ENCODE measurements at places on chromosomes 3 and 15.
A peak's percentile ranks its signal among the peaks of the same experiment; 100 is the strongest.

- H3K27me3 ChIP-seq, result no peaks in the 10 kb centered on the region
- no peak overlapping the region for H3K4me3 ChIP-seq
- DNase-seq, result no peak
- H3K4me1 ChIP-seq, result peaks cover 41% of the 10 kb centered on the region
Measured at GRCh38 chr3:29649815-29650547, 369.1 kb downstream of the RBMS3 start.

DNA sequence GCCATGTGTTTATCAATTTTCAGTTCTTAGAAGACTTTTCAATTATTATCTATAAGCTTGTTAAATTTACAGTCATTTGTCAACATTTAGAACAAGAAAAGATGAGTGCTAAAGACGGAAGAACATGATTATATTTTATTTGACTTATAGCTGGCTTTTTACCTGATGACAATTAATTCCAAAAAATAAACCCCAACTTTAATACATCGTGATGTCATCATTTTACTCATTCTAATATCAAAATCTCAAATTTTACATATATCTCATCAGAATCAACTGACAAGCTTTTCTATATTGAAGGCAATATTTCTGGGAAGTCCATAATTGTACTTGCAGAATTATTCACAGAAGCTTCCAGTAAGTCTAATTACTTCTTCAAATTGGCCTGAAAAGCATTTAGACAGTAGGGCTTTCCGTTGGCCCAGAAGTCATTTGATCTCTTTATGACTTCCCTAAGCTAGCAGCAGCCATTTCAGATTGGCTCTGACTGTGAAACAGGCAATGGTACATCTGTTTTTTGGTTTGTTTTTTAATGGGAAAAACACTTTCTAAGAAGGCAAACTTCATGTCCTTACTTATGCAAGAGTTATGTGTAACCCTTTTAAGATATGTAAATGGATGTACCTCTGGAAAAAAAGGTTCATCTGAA, 234.7 kb upstream of the PLSCR5 start:
- no peaks in the 10 kb centered on the region for H3K36me3 ChIP-seq
- peaks cover 13% of the 10 kb centered on the region for H3K4me1 ChIP-seq
- no peak overlapping the region for H3K27ac ChIP-seq
- no peaks in the 10 kb centered on the region for H3K27me3 ChIP-seq
- no peak for DNase-seq

- H3K4me1 ChIP-seq, result no peaks in the 10 kb centered on the region
- H3K27me3 ChIP-seq, result no peaks in the 10 kb centered on the region
- no peak for DNase-seq
- H3K27ac ChIP-seq, result no peak overlapping the region
- no peak overlapping the region for H3K4me3 ChIP-seq
Measured at GRCh38 chr15:83783227-83783626, 129.3 kb downstream of the ADAMTSL3 start.

DNA sequence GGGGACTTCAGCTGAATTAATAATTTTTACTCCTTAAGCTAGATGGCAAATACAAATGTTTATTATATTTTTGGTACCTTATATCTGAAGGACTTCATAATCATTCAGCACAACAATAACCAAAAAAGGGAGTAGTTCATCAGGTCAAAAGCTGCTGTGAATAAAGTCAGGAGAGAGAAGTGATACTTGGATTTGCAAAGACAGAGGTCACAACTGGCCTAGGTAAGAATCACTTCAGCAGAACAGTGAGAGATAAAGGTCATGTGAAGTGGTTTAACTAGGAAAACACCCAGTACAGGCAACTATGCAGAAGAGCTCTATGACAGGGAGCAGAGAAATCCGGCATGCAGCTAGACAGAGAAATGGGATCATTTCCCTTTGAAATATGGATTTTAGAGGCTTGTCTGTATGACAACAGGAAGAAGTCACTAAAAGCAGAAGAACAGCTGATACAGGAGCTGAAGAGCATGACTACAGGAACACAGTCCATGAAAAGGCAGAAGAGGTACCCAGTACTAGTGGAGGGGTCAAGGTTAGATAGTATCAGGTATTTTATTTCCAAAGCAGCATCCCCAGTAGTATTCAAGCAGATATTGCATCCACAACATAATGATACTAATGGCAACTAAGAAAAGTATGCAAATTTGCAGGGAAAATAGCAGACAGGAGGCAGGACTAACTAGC, 25.7 kb downstream of the ZMAT3 start:
- no peaks in the 10 kb centered on the region for H3K27me3 ChIP-seq
- DNase-seq, result no peak
- no peak overlapping the region for H3K4me3 ChIP-seq
- H3K27ac ChIP-seq, result peak overlapping the region; percentile 33
- H3K36me3 ChIP-seq, result peaks cover 15% of the 10 kb centered on the region

DNA sequence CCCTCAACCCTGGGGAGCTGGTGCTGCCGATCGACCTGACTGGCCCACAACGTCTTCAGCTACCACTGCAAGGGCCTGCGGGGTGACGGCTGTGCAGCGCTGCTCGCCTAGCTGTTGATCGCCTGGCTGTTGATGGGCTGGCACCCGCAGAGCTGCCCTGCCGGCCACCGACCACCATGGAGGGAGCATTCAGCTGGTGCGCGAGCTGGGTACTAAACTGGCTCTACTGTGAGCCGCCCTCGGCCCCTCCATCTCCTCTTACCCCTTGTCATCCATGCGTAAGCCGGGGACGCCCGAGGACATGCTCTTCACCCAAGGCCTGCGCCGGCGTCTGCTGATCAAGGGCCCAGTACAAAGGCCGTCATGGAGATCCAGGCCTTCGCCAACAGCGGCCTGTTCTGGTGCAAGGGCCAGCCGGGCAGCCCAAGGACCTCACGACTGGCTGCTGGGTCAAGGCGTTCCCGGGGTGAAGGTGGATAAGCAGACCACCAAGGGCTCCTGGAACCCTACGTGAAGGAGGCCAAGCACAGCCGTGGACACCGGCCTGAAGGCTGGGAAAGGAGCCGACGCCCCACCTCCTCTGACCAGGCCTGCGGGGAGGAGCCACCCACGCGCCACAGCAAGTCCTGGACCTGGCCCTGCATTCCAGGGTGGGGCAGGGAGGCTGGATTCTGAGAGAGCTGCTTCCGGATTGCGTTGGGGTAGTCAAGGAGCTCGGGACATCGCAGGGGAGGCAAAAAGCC, 46.9 kb downstream of the SFMBT1 start:
- H3K4me1 ChIP-seq, result no peaks in the 10 kb centered on the region
- no peak overlapping the region for H3K27ac ChIP-seq
- H3K4me3 ChIP-seq, result no peak overlapping the region
- H3K36me3 ChIP-seq, result no peaks in the 10 kb centered on the region
- H3K27me3 ChIP-seq, result no peaks in the 10 kb centered on the region

- H3K27ac ChIP-seq, result peak overlapping the region; percentile 95
- H3K4me3 ChIP-seq, result peak overlapping the region; percentile 89
- H3K36me3 ChIP-seq, result no peaks in the 10 kb centered on the region
- no peaks in the 10 kb centered on the region for H3K27me3 ChIP-seq
Measured at GRCh38 chr3:146544929-146545528, 622 bp upstream of the PLSCR1 start.

- no peaks in the 10 kb centered on the region for H3K36me3 ChIP-seq
- H3K4me1 ChIP-seq, result peaks cover 2% of the 10 kb centered on the region
Measured at GRCh38 chr3:13045904-13046568, 27.2 kb downstream of the IQSEC1 start.

DNA sequence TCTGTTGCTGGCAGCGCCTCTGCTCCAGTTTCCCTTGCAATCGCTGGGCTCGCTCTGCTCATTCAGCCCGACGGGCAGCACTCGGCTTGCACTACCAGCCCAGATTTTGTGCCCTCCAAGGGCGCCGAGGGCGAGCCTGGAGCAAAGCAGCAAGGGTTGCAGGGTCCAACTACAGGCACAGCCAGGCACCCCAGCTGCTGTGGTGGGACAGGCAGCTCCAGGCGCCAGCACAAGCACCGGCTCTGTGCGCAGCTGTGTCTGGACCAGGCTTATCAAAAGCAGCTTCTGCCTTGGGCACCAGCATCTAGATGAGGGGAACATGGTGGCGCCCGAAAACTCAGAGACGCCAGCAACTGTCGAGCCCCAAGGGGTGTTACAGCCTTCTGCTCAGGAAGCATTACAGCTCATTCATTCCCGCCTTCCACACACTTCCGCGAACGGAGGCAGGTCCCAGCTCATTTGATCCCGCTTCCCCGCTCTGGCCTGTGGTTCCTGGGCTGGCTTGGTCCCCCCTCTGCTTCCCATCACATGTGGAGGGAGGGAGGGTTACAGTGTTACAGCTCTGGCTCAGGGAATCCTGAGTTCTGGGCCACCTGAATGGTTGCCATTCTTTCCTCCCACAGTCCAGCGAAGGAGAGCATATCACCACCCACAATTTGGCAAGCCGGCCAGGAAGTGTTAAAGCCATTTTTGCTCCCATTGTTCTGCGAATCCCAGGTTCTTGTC, 409.9 kb upstream of the ALCAM start:
- no peaks in the 10 kb centered on the region for H3K36me3 ChIP-seq
- DNase-seq, result peak; percentile 72
- H3K27ac ChIP-seq, result no peak overlapping the region

DNA sequence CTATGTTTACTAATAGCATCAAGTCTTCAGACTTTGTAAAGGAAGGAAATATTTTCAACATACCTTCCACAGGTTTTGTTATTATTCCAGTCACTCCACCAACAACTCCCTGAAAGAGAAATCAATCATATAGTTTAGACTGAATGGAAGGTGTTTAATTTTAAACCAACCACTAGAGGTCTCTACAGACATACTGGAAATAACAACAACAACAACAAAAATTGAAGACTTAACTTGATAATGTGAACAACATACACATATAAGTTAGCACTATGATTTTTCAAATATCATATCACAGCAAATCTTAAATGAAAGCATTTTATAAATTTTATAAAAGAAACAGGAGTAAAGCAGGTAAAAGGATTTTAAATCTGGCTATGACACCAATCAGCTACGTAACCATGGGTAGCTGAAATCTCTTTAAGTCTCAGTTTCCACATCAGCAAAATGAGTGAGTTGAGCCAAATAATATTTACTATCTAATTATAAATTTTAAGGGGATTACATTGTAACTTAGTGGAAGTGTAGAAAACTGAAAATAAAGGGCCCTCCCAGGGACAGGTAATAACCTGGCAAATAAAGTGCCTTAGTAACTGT, 188.2 kb downstream of the VPS13C start:
- DNase-seq, result no peak
- no peak overlapping the region for H3K4me3 ChIP-seq
- peaks cover 15% of the 10 kb centered on the region for H3K36me3 ChIP-seq
- H3K27me3 ChIP-seq, result no peaks in the 10 kb centered on the region
- no peaks in the 10 kb centered on the region for H3K4me1 ChIP-seq

DNA sequence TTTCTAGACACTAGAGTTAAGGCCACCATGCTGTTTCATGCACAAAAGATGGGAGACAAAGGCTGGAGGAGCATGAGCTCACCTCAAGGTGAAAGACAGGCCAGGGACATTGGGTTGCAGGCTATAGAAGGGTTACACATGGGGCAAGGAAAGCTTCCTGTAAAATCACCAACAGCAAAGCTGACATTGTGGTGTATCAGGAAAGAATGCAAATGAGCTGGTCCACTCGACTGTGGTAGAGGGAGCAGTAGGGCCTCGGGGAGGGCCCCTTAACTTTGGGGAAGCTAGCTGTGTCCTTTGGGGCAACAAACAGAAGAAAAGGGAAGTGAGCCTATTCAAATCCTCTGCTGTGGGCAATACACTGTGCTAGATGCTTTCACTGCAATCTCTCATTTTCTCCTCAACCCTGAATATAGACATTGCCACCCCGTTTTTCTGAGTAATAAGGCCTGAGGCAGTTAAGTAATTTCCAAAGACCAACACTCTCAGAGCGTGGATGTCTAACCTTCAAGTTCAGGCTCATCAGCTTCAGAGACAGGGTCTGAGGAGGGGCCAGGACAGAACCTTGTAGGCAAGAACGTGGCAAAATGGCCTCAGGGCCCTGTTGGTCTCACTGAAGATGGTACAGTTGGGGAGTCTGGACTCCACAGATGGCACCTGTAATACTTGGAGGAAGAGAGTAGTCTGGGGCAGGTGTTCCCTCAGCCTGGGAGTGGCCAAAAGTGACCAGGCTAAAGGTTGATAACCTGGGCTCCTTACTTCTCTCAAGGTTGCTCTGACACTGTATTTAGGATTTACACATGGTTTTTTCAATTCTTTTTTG, 24.1 kb downstream of the CX3CR1 start:
- peaks cover 30% of the 10 kb centered on the region for H3K27me3 ChIP-seq
- H3K4me3 ChIP-seq, result no peak overlapping the region
- H3K27ac ChIP-seq, result no peak overlapping the region
- peaks cover 11% of the 10 kb centered on the region for H3K4me1 ChIP-seq

- H3K36me3 ChIP-seq, result no peaks in the 10 kb centered on the region
- no peak for DNase-seq
- H3K27me3 ChIP-seq, result no peaks in the 10 kb centered on the region
- H3K4me1 ChIP-seq, result peaks cover 15% of the 10 kb centered on the region
- no peak overlapping the region for H3K27ac ChIP-seq
Measured at GRCh38 chr3:152071924-152072323, 196.8 kb upstream of the MBNL1 start.

- H3K36me3 ChIP-seq, result no peaks in the 10 kb centered on the region
- H3K27me3 ChIP-seq, result no peaks in the 10 kb centered on the region
- H3K4me1 ChIP-seq, result peaks cover 28% of the 10 kb centered on the region
- H3K4me3 ChIP-seq, result no peak overlapping the region
- H3K27ac ChIP-seq, result peak overlapping the region; percentile 88
Measured at GRCh38 chr15:45548753-45549520, 26.4 kb upstream of the SLC30A4 start.

DNA sequence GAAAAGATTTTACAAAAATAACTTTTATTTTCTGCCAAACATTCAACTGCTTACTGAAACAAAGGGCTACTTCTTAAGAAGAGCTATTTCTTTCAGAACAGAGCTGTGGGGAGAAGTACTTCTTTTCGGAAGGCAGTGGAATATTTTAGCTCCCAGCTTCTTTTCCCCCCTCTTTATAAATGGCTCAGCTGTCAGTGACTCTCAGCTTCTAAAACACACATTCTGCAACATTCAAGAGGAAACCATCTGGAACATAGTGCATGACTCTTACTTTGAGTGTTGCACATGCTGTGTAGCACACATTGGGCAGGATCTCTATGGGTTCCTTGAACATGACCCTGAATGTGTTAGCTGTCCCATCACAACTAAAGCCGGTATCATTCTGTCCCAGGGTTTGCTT, 7.0 kb upstream of the C15orf40 start:
- no peak overlapping the region for H3K27ac ChIP-seq
- peaks cover 2% of the 10 kb centered on the region for H3K36me3 ChIP-seq
- no peaks in the 10 kb centered on the region for H3K27me3 ChIP-seq
- H3K4me3 ChIP-seq, result no peak overlapping the region
- no peaks in the 10 kb centered on the region for H3K4me1 ChIP-seq

- no peak overlapping the region for H3K27ac ChIP-seq
- no peak overlapping the region for H3K4me3 ChIP-seq
- peaks cover 4% of the 10 kb centered on the region for H3K36me3 ChIP-seq
- peaks cover 16% of the 10 kb centered on the region for H3K27me3 ChIP-seq
- peaks cover 21% of the 10 kb centered on the region for H3K4me1 ChIP-seq
- no peak for DNase-seq
Measured at GRCh38 chr3:72655723-72656122, 192.5 kb downstream of the SHQ1 start.

DNA sequence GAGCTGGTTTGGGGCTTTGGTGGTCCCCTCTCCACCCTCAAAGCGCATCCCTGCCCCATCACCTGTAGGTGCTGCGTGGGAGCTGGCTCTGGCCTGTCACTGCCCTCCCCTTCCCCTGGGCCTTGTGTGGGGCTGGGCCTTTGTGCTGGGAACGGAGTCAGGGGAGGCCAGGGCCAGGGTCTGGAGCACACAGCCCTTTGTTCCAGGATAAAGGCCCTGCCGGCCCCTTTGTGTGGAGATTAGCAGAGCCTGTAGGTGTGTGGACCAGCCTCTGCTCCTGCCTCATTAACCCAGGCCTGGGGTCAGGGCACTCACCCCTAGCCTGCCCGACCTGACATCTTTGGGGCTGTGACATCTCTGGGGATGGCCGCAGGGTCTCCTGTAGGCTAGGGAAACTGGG, 8.9 kb downstream of the EPHB3 start:
- no peak overlapping the region for H3K27ac ChIP-seq
- H3K27me3 ChIP-seq, result no peaks in the 10 kb centered on the region
- H3K4me1 ChIP-seq, result peaks cover 36% of the 10 kb centered on the region
- DNase-seq, result no peak

Measured in chondrocyte (in vitro differentiated cells).